Right lobe of liver (tissue), 6 donors: ENCODE measurements at places on chromosomes 3 and 15. TPM values are rescaled to one million over a fixed set of nuclear protein-coding genes. Genes with fewer than 3 reads are reported as not detected.

Gene DNAH12
- total RNA-seq: under 0.01 TPM

Gene GPR62
- total RNA-seq: not detected

Gene SLC2A2
- total RNA-seq: 162 TPM

Gene ACTC1
- total RNA-seq: not detected

Gene TMEM212
- total RNA-seq: not detected

Gene NOX5
- total RNA-seq: not detected

Gene MORC1
- total RNA-seq: 0.15 TPM

Gene ACTRT3
- 1.9 TPM for total RNA-seq

Gene CCDC13
- 1.8 TPM for total RNA-seq

Gene TXNRD3
- 10.4 TPM for total RNA-seq

DNA sequence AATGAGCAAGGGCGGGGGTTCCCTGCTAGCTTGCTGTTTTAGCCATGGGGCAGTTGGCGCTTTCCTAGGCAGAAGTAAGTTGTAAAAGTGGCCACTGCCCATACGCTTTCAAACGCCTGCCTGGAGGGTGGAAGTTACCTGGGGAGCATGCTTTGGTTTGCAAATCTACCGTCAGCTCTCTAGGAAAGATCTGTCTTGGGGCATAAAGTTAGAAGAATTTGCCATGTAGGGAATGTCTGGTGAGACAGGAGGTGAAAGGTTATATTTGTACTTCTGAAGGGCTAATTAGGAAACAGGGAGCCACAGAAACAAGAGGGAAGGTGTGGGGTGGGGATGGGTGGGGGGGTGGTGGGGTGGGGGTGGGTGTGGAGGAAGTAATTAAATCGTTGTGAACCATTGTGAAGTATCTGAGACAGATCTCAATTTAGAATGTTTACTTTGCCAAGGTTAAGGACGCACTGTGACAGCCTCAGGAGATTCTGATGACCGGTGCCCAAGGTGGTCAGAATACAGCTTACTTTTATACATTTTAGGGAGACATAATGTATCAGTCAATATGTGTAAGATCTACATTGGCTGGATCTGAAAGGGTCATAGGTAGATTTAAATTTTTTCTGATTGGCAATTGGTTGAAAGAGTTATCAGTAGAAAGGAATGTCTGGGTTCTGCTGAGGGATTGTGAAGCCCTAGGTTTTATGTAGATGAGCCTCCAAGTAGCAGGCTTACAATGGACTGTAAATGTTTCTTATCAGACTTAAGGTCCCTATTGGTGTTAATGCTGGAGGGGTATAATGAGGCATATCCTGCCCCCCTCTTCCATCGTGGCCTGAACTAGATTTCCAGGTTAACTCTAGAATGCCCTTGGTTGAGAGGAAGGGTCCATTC lies 62.0 kb upstream of the GCNT3 start:
- H3K4me1 ChIP-seq: no peaks in the 10 kb centered on the region
- H3K27ac ChIP-seq: no peak overlapping the region
- DNase-seq: no peak

DNA sequence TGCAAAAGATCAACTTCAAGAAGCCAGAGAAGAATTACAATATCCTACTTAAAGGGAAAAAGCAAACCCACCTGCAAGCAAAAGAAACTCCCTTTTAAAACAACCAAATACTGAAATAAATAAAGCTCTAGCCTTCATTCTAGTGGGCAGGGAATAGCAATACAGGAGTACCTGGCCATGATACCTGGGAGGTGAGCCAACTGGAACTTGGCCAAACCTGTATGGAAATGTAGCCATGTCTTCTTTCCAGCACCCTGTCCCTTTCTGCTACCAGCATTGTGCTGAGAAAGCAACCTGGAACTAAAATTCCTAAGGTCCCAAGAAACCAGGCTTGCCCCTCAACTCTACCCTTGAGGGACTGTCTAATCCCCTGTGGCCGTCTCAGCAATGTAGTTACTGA lies 530.0 kb downstream of the EPHB1 start:
- no peak for DNase-seq
- H3K4me3 ChIP-seq: no peak overlapping the region
- no peak overlapping the region for H3K27ac ChIP-seq
- H3K4me1 ChIP-seq: no peaks in the 10 kb centered on the region
- H3K27me3 ChIP-seq: no peaks in the 10 kb centered on the region

GRCh38 chr3:122497425-122497824 lies 17.3 kb downstream of the KPNA1 start:
- no peak overlapping the region for H3K4me3 ChIP-seq
- DNase-seq: no peak
- no peak overlapping the region for H3K27ac ChIP-seq
- no peaks in the 10 kb centered on the region for H3K4me1 ChIP-seq

GRCh38 chr3:9180764-9181117 lies 68.7 kb downstream of the SRGAP3 start:
- H3K4me1 ChIP-seq: no peaks in the 10 kb centered on the region
- no peaks in the 10 kb centered on the region for H3K36me3 ChIP-seq
- no peak for DNase-seq
- H3K4me3 ChIP-seq: no peak overlapping the region
- H3K27me3 ChIP-seq: no peaks in the 10 kb centered on the region

DNA sequence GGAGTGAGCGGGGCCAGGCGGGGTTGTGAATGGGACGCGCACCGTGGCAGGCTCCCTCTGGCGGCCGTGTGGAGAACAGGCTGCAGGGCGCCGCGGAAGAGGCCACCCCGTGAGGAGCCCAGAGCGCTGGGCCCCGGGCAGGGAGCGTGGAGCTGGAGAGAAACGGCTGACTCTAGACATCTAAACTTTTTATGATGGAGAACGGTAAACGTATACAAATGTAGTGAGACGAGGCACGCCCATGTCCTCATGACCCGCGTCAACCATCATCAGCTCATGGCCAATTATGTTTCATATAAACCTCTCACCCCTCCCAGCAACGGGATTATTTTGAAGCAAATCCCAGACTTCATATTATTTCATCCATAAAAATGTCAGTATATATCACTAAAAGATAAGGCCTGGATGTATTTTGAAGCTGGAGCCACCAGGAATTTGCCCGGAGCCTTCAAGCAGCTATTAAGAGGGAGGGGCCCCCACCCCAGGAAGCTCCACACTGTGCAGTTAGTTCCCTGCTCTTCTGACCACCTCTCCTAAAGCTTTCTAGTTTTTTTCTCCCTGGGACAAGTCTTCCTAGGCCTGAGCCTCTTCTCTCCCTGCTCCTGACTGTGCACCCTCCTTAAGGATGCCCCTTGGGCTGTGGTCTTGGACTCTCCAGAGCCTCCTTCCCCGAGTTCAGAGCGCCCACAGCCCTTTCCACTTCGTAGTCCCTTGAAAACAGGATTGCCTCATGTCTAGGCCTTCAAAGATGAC lies 149.5 kb downstream of the SMAD6 start:
- no peaks in the 10 kb centered on the region for H3K27me3 ChIP-seq
- no peaks in the 10 kb centered on the region for H3K4me1 ChIP-seq
- DNase-seq: peak; percentile 79
- no peaks in the 10 kb centered on the region for H3K36me3 ChIP-seq

DNA sequence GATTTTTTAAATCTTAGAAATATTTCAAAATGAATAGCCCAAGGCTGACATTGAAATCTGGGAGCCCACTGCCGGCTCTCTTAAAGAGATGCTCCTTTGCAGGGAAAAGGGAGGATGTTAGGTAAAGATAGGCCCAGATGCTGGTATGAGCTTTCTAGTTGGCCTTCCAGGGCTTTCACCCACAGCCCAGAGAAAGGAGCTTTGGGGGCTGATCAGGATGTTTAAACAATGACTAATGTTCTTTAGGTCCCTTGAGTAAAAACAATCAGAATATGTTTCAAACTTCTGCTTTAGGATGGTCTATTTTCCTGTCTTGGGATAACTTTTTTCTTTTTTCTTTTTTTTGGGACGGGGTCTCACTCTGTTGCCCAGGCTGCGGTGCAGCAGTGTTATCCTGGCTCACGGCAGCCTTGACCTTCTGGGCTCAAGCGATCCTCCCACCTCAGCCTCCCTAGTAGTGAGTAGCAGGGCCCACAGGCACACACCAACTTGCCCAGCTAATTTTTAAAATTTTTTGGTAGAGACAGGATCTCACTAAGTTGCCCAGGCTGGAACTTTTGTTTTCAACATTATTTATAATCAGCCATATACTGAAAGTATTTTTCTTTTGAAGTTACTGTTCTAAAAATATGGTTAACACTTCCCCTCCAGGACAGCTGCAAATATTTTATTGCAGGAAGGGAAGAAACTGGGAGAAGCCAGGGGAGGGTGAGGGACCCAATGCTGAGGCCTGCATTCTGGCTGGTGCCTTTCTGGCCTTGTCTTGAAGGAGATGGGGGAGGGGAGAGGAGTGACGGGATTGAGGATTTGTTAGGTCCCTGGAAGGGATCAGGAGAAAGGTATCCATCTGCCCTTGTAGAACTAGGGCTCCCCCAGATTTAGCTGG lies 70.1 kb downstream of the TRAK1 start:
- no peak overlapping the region for H3K27ac ChIP-seq
- no peaks in the 10 kb centered on the region for H3K27me3 ChIP-seq
- H3K4me3 ChIP-seq: no peak overlapping the region
- no peaks in the 10 kb centered on the region for H3K36me3 ChIP-seq

DNA sequence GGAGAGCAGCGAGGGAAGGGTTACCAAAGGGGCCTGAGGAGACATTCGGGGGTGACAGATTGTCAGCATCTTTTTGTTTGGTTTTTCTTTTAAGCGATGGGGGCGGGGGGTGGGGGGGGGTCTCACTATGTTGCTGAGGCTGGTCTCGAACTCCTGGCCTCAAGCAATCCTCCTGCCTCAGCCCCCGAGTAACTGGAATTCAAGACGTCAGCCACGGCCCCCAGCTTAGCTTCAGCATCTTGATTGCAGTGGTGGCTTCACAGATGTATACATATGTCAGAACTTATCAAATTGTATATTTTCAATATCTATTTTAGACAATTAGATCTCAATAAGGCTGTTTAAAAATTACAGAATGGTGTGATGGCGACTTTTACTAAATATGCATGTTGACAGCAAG lies 30.9 kb downstream of the ZDHHC19 start:
- DNase-seq: no peak
- no peak overlapping the region for H3K27ac ChIP-seq
- no peaks in the 10 kb centered on the region for H3K4me1 ChIP-seq
- H3K36me3 ChIP-seq: no peaks in the 10 kb centered on the region

DNA sequence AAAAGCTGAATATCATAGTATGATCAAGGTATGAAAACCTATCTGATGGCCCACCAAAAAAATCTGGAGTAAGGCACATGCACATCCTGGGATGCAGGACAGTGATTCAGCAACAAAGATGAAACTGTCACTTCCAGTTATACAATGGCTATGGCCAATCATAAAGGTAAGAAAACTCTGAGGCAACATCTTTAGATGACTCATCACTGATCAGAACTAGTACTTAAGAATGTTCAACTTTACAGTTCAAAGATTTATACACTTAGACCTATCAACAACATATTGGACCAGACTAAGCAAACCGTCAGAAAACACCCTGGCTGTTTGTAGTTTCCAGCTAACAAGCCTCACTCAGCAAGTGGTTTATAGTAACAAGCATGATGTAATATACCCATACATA lies 21.3 kb upstream of the PLCH1 start:
- H3K4me1 ChIP-seq: no peaks in the 10 kb centered on the region
- no peaks in the 10 kb centered on the region for H3K36me3 ChIP-seq
- DNase-seq: no peak
- no peaks in the 10 kb centered on the region for H3K27me3 ChIP-seq

GRCh38 chr3:94036909-94037507 lies 8.6 kb upstream of the STX19 start:
- no peaks in the 10 kb centered on the region for H3K36me3 ChIP-seq
- H3K27ac ChIP-seq: no peak overlapping the region
- H3K27me3 ChIP-seq: no peaks in the 10 kb centered on the region
- no peak overlapping the region for H3K4me3 ChIP-seq
- no peaks in the 10 kb centered on the region for H3K4me1 ChIP-seq

DNA sequence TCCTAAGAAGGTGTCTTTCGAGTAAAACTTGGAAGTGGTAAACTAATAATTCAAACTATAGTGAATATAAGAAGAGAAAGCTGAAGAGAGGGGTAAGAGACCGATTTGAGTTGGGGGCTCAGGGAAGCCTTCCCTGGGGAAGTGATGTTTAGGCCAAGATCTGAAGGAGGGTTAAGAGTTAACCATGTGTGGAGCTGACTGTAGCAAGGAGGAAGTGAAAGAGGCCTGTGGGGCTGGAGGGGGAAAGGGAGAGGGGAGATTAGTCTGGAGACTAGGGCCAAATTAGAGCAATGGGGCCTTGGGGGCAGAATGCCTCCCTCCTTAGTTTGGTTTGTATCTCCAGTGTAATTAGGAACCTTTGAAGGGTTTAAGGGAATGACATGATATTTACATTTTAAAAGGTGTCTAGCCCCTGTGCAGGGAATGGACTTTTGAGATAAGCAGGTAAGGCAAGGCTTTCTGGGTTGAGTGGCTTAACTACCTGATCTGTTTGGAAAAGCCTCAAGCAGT lies 2.2 kb downstream of the ZNF592 start:
- no peaks in the 10 kb centered on the region for H3K36me3 ChIP-seq
- no peak for DNase-seq
- no peaks in the 10 kb centered on the region for H3K27me3 ChIP-seq
- H3K27ac ChIP-seq: peak overlapping the region; percentile 43
- H3K4me3 ChIP-seq: peak overlapping the region; percentile 93
